ENCODE measurements at places on chromosomes 11 and 22. TPM values are rescaled to one million over a fixed set of nuclear protein-coding genes. Genes with fewer than 3 reads are reported as not detected.

The SLC22A9 gene
- polyA plus RNA-seq, result 0.11 TPM

The TRIM49 gene
- polyA plus RNA-seq, result not detected

The TENM4 gene
- 32.6 TPM for polyA plus RNA-seq

The PRR33 gene
- polyA plus RNA-seq, result 0.21 TPM

The ART1 gene
- polyA plus RNA-seq, result not detected

The OVCH2 gene
- polyA plus RNA-seq, result not detected

The NPAS4 gene
- polyA plus RNA-seq, result 0.44 TPM

The DEUP1 gene
- polyA plus RNA-seq, result 0.43 TPM

The PGR gene
- not detected for polyA plus RNA-seq

The FXYD2 gene
- 1.3 TPM for polyA plus RNA-seq

The REXO2 gene
- polyA plus RNA-seq, result 71.1 TPM

The TMPRSS6 gene
- polyA plus RNA-seq, result 0.24 TPM

The IGLL1 gene
- 0.33 TPM for polyA plus RNA-seq

The NTM gene
- polyA plus RNA-seq, result 181 TPM

The LDHA gene
- 343 TPM for polyA plus RNA-seq

The OR2AG2 gene
- 0.06 TPM for polyA plus RNA-seq

Data from spinal cord (tissue), 10 donors.